ENCODE measurements at places on chromosomes 6 and 20. TPM values are rescaled to one million over a fixed set of nuclear protein-coding genes. Genes with fewer than 3 reads are reported as not detected.

Gene NRN1
- not detected for total RNA-seq

Gene RAET1L
- not detected for total RNA-seq

Gene PAX1
- total RNA-seq = not detected

Gene COL11A2
- total RNA-seq = under 0.01 TPM

Gene PAK5
- total RNA-seq = not detected

Gene WFDC2
- total RNA-seq = not detected

Gene RFX6
- total RNA-seq = not detected

Gene CAP2
- 6.7 TPM for total RNA-seq

Gene TCF21
- 0.58 TPM for total RNA-seq

Gene PPIL6
- total RNA-seq = 1.1 TPM

Gene PRL
- total RNA-seq = not detected

Gene OR14J1
- total RNA-seq = not detected

Gene BNIP5
- not detected for total RNA-seq

Gene FRK
- total RNA-seq = 0.18 TPM

Gene PNLDC1
- 0.18 TPM for total RNA-seq

Gene SOX12
- total RNA-seq = 8.6 TPM

Gene FOXA2
- total RNA-seq = not detected

Gene MUC22
- not detected for total RNA-seq

Gene SLC13A3
- 4.6 TPM for total RNA-seq

Gene SLC22A3
- total RNA-seq = not detected

Gene BMP2
- total RNA-seq = 0.53 TPM

Gene BCAS1
- not detected for total RNA-seq

Gene FABP7
- total RNA-seq = not detected

Gene FAM50B
- 11.0 TPM for total RNA-seq

Gene GABRR1
- not detected for total RNA-seq

Gene TFAP2A
- total RNA-seq = not detected

Gene RPS18
- total RNA-seq = 4,999 TPM

Gene FOXQ1
- total RNA-seq = not detected

Gene NRSN1
- total RNA-seq = not detected

Gene GGT7
- total RNA-seq = 14.7 TPM

Gene SERPINB6
- 138 TPM for total RNA-seq

Gene GPX5
- not detected for total RNA-seq

Gene ZSCAN23
- 0.53 TPM for total RNA-seq

Gene OR2H1
- total RNA-seq = not detected

Gene CGA
- 4.6 TPM for total RNA-seq

Gene CHRNA4
- total RNA-seq = not detected

Gene ASXL1
- total RNA-seq = 20.9 TPM

Gene EBF4
- total RNA-seq = 2.9 TPM

Gene RIPOR2
- total RNA-seq = 19.3 TPM

Data from myometrial cell (primary cell).